ENCODE measurements at places on chromosomes 3 and 15. TPM values are rescaled to one million over a fixed set of nuclear protein-coding genes. Genes with fewer than 3 reads are reported as not detected.

SLC28A2 gene
- not detected for total RNA-seq

C3orf85 gene
- not detected for total RNA-seq

GOLGA6D gene
- 0.13 TPM for total RNA-seq

IGDCC3 gene
- 0.28 TPM for total RNA-seq

POLQ gene
- total RNA-seq = 20.3 TPM

SHF gene
- 43.2 TPM for total RNA-seq

DNA sequence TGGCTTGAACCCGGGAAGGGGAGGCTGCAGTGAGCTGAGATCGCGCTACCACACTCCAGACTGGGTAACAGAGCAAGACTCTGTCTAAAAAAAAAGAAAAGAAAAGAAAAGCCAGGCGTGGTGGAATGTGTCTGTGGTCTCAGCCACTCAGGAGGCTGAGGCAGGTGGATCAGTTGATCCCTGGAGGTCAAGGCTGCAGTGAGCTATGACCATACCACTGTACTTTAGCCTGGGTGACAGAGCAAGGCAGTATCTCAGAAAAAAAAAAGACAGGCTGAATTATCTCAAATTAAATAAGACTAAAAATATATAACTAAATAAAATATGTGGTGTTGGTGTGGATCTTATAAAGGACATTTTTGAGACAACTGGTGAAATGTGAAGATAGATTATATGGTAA lies 20.6 kb downstream of the SMARCC1 start:
- H3K27ac ChIP-seq = no peak overlapping the region
- no peaks in the 10 kb centered on the region for H3K4me1 ChIP-seq
- no peaks in the 10 kb centered on the region for H3K27me3 ChIP-seq
- H3K4me3 ChIP-seq = no peak overlapping the region

GRCh38 chr3:149977386-149977785 lies 6.7 kb upstream of the PFN2 start:
- H3K27me3 ChIP-seq = no peaks in the 10 kb centered on the region
- no peak for DNase-seq
- no peaks in the 10 kb centered on the region for H3K36me3 ChIP-seq
- H3K4me3 ChIP-seq = no peak overlapping the region

GRCh38 chr3:194168994-194169393 lies 33.0 kb downstream of the HES1 start:
- H3K36me3 ChIP-seq = no peaks in the 10 kb centered on the region
- no peaks in the 10 kb centered on the region for H3K27me3 ChIP-seq
- H3K4me3 ChIP-seq = no peak overlapping the region
- no peak for DNase-seq
- H3K4me1 ChIP-seq = peaks cover 22% of the 10 kb centered on the region
- no peak overlapping the region for H3K27ac ChIP-seq

- H3K36me3 ChIP-seq = no peaks in the 10 kb centered on the region
- no peak overlapping the region for H3K4me3 ChIP-seq
- H3K4me1 ChIP-seq = no peaks in the 10 kb centered on the region
- no peaks in the 10 kb centered on the region for H3K27me3 ChIP-seq
- no peak for DNase-seq
Measured at GRCh38 chr3:18743761-18744160, 318.6 kb upstream of the SATB1 start.

DNA sequence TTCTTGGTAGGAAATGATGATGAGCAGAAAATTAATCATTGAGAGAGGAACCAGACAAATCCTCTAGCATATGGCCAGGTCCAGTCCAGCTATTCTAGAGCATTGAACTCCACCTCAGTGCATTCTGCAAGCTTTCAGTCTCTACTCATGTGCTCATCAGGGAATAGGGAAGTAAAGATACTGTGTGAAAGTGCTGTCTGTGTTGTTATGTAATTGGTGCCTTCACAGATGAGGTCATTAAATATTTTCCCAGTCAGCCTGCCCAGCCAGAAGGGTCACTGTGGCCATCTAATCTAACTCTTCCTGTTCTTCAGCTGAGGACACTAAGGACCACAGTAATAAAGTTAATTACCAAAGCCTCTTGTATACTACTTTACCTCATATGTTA lies 28.2 kb downstream of the C3orf62 start:
- no peaks in the 10 kb centered on the region for H3K27me3 ChIP-seq
- no peaks in the 10 kb centered on the region for H3K36me3 ChIP-seq
- H3K27ac ChIP-seq = no peak overlapping the region
- no peak for DNase-seq
- H3K4me3 ChIP-seq = no peak overlapping the region

GRCh38 chr3:128364291-128364690 lies 102.4 kb downstream of the DNAJB8 start:
- no peak for DNase-seq
- H3K36me3 ChIP-seq = no peaks in the 10 kb centered on the region
- no peak overlapping the region for H3K27ac ChIP-seq

- no peak overlapping the region for H3K4me3 ChIP-seq
- H3K27me3 ChIP-seq = no peaks in the 10 kb centered on the region
- H3K36me3 ChIP-seq = no peaks in the 10 kb centered on the region
- H3K27ac ChIP-seq = no peak overlapping the region
Measured at GRCh38 chr3:192795021-192795420, 67.7 kb upstream of the FGF12 start.

- H3K36me3 ChIP-seq = no peaks in the 10 kb centered on the region
- DNase-seq = no peak
- H3K4me1 ChIP-seq = no peaks in the 10 kb centered on the region
- H3K4me3 ChIP-seq = no peak overlapping the region
- H3K27ac ChIP-seq = no peak overlapping the region
Measured at GRCh38 chr3:122803977-122804376, 9.1 kb downstream of the SLC49A4 start.

DNA sequence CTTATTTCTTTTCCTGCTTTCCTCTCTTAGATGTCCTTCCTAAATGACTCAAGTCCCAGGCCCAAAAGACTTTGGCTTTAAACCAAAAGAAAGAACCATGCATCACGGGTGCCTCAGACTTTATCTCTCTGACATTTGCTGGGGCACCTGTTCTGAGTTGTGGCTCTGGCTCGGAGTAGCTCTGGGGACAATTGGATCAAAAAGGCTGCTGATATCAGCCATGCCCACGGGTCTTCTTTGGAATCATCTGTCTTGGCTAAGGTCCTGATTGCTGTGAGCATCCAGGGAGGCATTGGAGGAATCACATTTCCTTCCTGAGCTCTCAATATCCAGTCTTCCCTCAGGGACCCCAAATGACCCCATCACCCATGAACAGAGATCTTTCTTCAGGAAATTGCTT lies 59.9 kb downstream of the CLSTN2 start:
- no peaks in the 10 kb centered on the region for H3K36me3 ChIP-seq
- no peaks in the 10 kb centered on the region for H3K4me1 ChIP-seq
- no peak for DNase-seq
- H3K27me3 ChIP-seq = no peaks in the 10 kb centered on the region
- H3K4me3 ChIP-seq = no peak overlapping the region
- no peak overlapping the region for H3K27ac ChIP-seq

DNA sequence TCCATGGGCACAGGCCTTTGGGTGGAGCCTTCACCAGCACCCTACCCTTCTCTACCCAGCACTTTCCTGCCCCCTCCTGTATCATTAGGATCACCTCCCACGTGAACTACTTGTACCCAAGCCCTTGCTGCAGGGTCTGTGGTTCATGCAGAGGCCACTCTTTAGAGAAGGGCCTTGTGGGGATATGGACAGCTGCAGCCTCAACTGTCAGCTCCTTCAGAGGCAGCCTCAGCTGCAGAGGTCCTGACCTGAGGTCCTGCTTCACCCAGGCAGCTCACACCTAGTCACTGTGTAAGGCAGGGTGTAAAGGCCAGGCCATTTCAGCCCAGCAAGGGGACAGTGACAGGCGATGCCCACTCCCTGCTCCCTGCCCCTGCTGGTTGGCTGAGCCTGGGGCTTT lies 448.6 kb upstream of the PROK2 start:
- no peak for DNase-seq
- no peaks in the 10 kb centered on the region for H3K36me3 ChIP-seq
- no peaks in the 10 kb centered on the region for H3K27me3 ChIP-seq
- H3K27ac ChIP-seq = no peak overlapping the region
- no peaks in the 10 kb centered on the region for H3K4me1 ChIP-seq

GRCh38 chr15:70875001-70875782 lies 17.0 kb downstream of the THAP10 start:
- H3K4me3 ChIP-seq = no peak overlapping the region
- peak; percentile 49 for DNase-seq
- no peak overlapping the region for H3K27ac ChIP-seq
- peaks cover 11% of the 10 kb centered on the region for H3K4me1 ChIP-seq

DNA sequence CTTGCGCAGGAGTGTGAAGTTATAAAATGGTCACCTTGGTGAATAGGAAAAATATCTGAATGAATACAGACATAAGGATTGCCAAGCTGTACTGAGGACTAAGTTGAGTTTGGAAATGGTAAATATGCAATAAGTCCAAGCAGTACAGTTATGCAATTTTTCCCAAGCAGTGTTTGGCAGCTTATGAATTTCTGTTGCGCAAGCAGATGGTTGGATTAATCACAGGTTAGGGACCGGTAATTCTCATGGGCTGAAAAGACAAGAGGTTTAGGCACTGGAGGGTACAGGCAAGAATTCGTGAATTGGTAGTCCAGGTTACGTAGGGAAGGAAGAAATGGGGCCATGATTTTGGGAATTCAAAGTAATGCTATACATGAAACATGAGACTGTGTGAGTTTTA lies 210.3 kb downstream of the RAP2B start:
- H3K27me3 ChIP-seq = no peaks in the 10 kb centered on the region
- DNase-seq = no peak
- H3K27ac ChIP-seq = no peak overlapping the region
- no peaks in the 10 kb centered on the region for H3K36me3 ChIP-seq
- no peak overlapping the region for H3K4me3 ChIP-seq

DNA sequence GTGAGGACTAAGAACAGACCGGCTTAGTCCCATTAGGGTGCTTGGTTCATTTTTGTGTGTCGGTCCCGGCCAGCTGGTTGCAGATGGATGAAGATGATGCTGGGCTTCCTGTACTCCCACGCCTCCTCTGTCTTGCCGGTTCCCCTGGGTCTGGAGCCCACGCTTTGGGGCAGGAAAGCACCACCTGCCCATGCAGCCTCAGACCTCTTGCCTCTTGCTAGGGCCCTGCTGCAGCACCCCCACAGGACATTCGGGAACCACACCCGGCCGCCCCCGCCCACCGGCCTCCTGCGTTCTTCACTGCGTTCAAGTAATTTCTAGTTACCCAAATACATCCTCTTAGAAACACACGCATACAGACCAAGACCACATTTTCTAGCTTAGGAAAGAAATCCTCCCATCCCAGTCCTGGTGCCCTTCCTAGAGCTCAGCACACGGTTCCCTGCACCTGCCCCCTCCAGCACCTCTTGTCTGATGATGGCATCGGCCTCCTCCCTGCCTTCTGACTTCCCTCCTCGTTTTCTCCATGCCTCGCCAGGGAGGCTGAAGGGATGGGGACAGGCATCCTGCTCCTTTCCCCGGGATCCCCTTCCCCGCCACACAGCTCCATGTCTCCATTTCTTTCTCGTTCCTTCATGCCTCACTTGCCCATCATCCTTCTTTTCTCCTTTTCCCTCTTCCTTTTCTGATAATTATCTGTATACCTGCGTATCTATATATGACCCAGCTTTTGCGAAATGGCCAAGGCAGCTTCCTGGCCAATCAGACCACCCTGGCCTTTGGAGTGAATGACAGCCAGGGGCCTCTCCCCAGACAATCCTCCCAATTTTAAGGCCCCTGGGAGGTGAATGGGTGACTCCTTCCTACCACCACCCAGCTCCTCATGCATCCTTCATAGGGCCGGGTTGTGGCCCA lies 30.9 kb downstream of the FAM3D start:
- no peak overlapping the region for H3K27ac ChIP-seq
- H3K27me3 ChIP-seq = no peaks in the 10 kb centered on the region
- no peak overlapping the region for H3K4me3 ChIP-seq
- H3K36me3 ChIP-seq = no peaks in the 10 kb centered on the region

- H3K4me1 ChIP-seq = peaks cover 3% of the 10 kb centered on the region
- no peak overlapping the region for H3K4me3 ChIP-seq
- H3K27me3 ChIP-seq = no peaks in the 10 kb centered on the region
- DNase-seq = no peak
- H3K36me3 ChIP-seq = no peaks in the 10 kb centered on the region
- no peak overlapping the region for H3K27ac ChIP-seq
Measured at GRCh38 chr3:158718490-158719170, 13.6 kb downstream of the RARRES1 start.

GRCh38 chr15:37181339-37181738 lies 81.0 kb upstream of the MEIS2 start:
- no peaks in the 10 kb centered on the region for H3K27me3 ChIP-seq
- H3K27ac ChIP-seq = peak overlapping the region; percentile 2
- H3K4me3 ChIP-seq = no peak overlapping the region
- no peaks in the 10 kb centered on the region for H3K36me3 ChIP-seq
- DNase-seq = no peak

DNA sequence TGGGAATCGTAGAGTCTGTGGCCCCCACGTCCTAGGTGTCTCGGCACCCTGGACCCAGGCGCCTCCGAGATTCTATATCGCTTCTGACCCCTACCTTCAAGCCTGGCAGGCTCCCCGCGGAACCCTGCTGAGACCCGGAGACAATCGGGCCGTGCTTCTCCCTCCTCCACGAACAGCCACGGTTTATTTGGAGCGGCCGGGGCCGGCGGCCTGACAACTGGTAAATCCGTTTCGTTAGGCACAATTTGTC lies 1.4 kb downstream of the GATA2 start:
- peaks cover 13% of the 10 kb centered on the region for H3K27me3 ChIP-seq
- H3K4me1 ChIP-seq = peaks cover 19% of the 10 kb centered on the region
- DNase-seq = peak; percentile 15

Data from A673 (cell line).